ENCODE measurements at places on chromosomes 1 and 21. TPM values are rescaled to one million over a fixed set of nuclear protein-coding genes. Genes with fewer than 3 reads are reported as not detected.

The TEX38 gene
- not detected for total RNA-seq

DNA sequence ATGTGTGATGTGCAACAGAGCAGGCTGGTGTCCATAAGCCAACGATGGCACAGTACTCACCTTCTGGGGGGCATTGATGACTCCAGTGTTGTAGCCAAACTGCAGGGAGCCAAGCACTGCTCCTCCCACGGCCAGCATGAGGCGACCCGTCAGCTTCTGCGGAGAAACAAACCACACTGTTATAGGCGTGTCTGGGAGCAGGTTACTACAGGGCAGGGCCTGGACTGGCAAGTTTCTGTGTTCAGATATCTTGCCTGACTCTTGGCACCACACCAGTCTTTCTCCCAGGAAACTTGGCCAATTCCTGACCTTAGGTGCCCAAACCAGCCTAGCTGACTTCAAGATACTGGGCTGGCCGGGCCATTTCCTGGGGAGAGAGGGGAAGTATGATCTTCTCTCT is 15.5 kb downstream of the SLC2A1 start:
- no peak for DNase-seq

The AIRE gene
- total RNA-seq = not detected

- no peak for DNase-seq
These were observed 36.7 kb downstream of the FAM163A start for GRCh38 chr1:179779645-179780272.

The CFHR3 gene
- total RNA-seq = not detected

DNA sequence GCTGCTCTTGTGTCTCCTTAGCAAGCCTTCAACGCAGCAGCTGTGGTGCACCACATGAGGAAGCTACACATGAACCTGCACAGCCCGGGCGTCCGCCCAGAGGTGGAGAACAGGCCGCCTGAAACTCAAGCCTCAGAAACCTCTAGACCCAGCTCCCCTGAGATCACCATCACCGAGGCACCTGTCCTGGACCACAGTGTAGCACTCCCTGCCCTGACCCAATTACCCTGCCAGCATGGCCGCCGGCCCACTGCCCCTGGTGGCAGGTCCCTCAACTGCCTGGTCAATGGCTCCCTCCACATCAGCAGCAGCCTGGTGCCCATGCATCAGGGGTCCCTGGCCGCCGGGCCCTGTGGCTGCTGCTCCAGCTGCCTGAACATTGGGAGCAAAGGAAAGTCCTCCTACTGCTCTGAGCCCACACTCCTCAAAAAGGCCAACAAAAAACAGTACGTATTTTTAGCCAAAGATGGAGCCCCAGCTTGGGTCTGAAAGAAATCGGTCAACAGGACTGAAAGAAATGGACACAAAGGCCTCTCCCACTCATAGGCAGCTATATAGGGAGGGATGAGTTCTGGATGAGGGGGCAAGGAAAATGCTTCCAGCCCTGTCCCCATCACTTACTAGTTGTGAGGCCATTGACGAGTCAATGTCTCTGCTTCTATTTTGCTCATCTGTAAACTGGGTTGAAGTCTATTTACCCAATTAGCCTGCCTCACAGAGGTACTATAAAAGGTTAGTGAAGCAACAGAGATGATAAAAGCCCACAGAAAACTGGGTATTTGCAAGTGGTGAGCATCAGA is 28.5 kb downstream of the CAMK1G start:
- DNase-seq = no peak

GRCh38 chr1:94303005-94303404 is 65.6 kb upstream of the ARHGAP29 start:
- no peak for DNase-seq

DNA sequence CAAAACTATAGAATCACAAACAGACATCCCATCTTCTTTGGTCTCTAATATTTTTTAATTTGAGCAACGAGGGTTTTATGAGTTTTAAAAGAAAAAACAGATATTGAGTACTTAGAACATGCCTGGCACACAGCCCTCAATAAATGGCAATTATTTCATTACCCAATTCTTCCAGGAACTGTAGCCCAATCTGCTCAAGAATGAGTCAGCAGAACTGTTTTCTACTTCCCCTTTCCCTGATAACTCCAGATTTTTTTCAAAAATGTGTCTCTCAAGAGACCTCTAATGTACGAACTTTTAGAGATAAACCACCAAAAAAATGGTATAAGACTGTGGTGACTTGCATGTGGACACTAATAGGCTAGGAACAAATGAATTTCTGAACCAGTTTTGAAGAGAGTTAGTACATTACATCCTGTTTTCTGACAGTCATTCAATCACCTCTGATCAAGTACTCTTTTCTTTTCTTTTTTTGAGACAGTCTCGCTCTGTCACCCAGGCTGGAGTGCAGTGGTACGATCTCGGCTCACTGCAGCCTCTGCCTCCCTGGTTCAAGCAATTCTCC is 11.5 kb downstream of the ABL2 start:
- no peak for DNase-seq

DNA sequence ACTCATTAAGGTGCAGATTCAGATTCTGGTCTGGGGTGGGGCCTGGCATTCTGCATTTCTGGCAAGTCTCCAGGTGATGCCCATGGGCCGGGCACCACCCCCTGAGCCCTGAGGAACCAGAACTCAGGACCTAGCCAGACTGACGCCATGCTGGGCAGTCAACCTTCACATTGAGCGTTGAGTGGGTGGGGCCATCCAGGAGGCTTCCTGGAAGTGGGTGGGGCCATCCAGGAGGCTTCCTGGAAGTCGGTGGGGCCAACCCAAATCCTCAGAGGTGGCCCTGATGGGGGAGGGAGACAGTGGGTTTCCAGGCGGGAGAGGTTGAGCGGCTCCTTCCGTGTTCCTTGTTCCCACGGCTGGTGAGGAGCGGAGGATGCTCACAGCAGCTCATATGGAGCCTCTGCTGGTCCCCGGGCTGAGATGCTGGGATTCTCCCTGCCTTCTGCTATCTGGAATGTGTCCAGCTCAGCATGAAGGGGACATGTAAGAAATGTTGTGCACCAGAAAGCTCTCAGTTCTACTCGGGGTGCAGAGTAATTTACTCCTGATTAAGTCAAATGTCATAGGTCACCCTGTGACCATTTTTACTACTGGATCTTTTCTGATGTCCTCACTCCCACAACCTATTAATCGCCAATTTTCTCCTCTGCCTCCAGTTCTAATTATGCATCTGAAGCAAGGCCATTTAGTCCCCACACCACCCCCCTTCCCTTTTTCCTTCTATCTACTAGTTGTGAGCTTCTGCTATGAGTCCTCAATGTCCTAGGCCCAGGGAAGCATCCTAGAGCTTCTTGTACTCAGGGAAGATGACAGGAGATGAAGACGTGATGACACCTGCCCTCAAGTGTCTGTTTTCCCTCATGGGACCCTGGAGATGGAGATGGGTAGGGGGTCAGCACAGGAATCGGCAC is 435.4 kb downstream of the PTPRU start:
- no peak for DNase-seq

- DNase-seq = no peak
These were observed 12.9 kb downstream of the TRABD2B start for GRCh38 chr1:47984175-47984789.

GRCh38 chr1:14724246-14724645 is 125.8 kb downstream of the KAZN start:
- peak; percentile 20 for DNase-seq

- no peak for DNase-seq
These were observed 468.1 kb downstream of the RPS6KC1 start for GRCh38 chr1:213519098-213519497.

The FAM78B gene
- total RNA-seq = 0.11 TPM

DNA sequence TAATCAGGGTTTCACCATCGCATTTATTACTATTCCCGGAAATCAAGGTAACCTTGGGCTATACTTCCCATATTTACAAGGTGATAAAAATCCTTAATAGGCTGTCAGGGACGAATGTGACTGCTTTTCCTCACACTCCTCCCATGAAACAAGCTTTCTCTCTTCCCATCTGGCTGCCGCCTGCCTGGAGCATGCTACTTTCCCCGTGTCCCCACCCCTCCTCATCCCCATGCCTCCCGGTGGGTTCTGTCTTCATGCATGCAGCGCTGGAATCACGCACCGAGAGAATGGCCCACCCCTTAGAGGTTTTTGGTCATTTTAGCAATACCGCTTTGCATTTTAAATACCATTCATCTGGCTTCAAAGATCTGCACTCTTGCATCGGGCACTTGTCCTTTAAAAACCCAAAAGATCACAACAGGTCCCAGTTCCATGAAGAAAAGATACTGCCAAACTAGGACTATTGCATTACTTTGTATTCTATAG is 339.1 kb downstream of the NTNG1 start:
- no peak for DNase-seq

DNA sequence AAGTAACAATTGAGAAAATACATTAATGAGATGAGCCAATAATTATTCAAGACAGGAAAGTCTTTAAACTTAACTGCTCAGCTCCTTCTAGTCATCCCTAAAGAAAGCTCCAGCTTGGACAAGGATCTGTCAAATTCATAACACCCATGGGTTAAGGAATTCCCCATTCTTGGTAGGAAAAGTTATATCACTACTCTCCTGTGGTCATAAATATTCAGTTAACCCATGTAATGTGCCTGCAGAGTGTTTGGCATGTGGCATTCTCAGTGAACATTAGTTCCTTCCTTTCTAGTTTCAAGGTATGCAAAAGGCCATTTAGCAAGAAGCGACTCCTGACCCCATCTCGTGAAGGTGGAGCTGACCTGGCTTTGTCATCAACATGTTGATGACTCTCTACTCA is 76.7 kb upstream of the VCAM1 start:
- no peak for DNase-seq

The RHOU gene
- 13.6 TPM for total RNA-seq

- no peak for DNase-seq
These were observed 510.4 kb upstream of the ZP4 start for GRCh38 chr1:238401144-238401543.

DNA sequence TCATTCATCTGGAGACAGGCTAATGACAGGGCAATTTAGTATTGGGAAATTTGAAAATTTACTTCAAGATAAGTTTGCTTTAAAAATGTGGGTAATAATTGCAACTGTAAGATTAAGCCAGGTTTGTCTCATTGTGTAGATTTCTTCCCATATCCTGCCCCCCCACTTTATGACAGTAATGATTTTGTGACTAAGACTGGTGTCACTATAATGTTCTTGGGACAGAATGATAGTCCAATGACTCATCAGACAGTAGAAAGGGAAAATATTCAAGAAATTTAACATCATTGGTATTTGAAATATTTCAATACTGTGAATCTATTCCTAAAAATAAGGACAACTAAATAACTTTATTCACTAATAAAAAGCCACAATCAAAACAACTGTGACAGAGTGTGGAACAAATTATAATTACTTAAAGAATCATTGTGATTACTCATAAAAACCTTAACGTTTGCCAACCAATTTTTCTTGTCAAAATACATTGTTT is 36.7 kb downstream of the FH start:
- no peak for DNase-seq

DNA sequence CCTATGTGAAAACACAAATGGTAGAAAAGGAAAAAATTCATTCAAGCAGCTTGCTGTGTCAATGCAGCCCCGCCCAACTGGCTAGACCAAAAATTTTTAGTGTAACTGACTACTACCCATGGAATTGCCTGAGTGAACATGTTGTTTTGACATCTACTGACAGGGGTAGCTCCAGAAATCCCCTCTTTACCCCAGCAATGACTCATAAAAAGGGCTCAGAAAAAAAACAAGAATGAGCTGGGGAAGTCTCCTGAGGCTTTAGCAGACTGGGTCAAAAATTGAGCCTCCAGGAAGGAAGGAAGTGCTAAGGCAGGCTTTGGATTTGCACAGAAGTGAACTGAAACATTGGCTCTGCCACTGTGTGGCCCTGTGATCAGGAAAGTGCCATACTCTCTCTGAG is 24.4 kb upstream of the FGGY start:
- no peak for DNase-seq

Data from SJSA1 (cell line).